ENCODE measurements at places on chromosomes 1 and 21. TPM values are rescaled to one million over a fixed set of nuclear protein-coding genes. Genes with fewer than 3 reads are reported as not detected.

DNA sequence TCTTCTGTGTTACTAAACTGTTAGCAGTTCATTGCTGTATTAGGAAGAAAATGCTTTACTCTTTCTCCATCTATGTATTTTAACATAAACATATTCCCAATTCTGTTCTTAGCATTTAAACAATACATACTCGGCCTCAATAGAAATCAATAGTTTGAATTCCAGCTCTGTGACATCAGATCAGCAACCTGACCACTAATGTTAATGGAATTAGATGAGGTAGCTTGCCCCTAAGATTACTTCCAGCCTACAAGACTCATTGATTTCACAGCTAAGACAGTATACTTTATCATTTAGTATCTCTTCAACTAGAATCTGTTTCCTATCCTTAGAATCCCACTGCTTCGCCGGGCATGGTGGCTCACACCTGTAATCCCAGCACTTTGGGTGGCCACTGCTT, 38.9 kb downstream of the EPRS1 start:
- H3K4me3 ChIP-seq = no peak overlapping the region
- no peaks in the 10 kb centered on the region for H3K4me1 ChIP-seq
- H3K36me3 ChIP-seq = peaks cover 96% of the 10 kb centered on the region
- H3K27me3 ChIP-seq = no peaks in the 10 kb centered on the region
- H3K27ac ChIP-seq = no peak overlapping the region
- DNase-seq = no peak

DNA sequence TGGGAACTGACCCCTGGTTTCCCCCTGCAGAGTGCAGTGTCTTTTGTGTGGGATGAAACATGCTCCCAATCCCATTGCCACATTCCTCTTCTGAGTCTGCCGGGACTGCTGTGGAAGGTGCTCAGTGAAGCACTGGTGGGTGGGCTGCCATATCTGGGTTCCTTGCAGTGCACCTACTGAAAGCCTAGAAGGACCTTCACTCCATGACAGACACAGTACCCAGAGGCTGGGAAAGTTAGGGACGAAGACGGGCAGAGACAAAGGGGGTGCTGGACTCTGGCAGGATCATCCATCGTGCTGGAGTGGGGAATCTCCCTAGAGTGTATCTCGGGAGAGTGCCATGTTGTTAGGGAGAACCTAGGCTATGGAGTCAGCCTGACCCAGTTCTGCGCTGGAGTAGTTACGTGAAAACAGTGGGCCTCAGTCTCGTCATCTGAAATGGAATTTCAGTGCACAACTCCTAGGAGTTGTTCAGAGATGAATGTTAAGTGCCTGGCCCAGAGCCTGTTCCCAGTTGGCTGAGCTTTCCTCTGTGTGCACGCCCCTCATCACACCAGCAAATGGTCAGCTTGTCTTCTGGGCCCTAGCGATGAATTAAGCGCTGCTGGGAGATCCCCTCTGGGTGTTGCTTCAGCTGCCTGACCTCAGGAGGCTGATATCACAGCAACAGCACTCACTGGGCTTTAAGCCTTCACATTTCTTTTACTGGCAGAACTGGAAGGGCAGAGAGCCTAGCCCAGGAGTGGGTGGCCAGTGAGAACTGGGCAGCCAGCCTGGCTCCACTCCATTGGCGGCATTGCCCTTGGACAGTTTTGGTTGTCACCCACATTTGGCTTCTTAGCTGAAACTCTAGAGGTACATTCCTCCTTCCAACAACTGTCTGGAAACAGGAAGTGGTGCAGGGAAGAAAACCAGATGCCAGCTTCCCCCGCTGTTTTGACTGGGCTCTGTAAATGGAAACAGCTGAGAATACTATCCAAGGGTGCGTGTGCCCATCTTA, 479.8 kb upstream of the VAMP3 start:
- DNase-seq = no peak
- no peaks in the 10 kb centered on the region for H3K4me1 ChIP-seq
- no peaks in the 10 kb centered on the region for H3K36me3 ChIP-seq
- H3K27ac ChIP-seq = no peak overlapping the region

DNA sequence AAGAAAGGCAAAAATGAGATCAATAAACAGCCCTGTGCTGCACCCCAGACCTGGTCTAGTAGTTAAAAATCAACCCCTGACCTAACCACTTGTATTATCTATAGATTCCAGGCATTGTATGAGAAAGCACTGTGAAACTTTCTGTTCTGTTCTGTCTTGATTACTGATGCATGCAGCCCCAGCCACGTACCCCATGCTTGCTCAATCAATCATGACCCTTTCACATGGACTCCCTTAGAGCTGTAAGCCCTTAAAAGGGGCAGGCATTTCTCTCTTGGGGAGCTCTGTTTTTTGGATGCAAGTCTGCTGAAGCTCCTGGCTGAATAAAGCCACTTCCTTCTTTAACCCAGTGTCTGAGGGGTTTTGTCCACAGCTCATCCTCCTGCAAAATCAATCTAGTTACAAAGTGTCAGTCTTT, 24.2 kb upstream of the CD34 start:
- H3K4me1 ChIP-seq = no peaks in the 10 kb centered on the region
- no peaks in the 10 kb centered on the region for H3K27me3 ChIP-seq
- no peak overlapping the region for H3K4me3 ChIP-seq
- H3K27ac ChIP-seq = no peak overlapping the region

DNA sequence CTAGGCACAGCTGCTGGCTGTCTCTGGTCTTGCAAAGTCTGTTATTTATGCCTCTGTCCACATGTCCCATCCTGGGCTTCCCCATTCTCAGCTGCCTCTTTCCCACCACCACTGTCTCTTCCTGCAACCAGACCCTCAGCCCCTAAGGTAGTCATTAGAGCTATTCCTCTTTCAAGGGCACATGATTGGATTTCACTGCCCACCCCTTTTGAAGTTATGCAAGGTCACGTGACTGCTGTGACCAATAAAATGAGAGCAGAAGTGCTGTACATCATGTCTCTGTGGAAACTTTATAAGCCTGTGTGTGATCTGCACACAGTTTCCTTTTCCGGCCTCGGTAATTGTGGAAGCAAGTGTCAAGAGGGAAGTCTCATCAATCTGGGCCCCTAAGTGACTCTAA, 136.6 kb upstream of the HMGB4 start:
- no peak overlapping the region for H3K4me3 ChIP-seq
- H3K27ac ChIP-seq = no peak overlapping the region
- no peak for DNase-seq
- no peaks in the 10 kb centered on the region for H3K36me3 ChIP-seq
- no peaks in the 10 kb centered on the region for H3K4me1 ChIP-seq

DNA sequence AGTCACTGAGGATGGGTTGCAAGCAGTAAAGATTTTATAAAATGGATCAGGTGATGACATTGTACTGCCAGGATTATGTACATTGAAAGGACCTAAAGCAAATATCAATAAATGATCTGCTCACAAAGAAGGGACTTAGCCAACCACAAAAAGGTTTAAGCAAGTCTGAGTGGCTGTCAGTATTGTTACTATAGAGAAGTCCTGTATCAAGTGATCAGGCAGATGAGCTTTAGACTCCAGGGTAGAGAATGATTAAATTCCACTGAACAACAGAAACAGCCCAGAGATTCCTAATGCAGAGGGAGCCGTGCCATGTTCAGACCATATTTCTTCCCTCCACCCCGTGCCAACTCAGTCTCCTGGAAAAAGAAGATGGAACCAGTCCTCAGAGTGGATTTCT, 138.9 kb downstream of the SETD4 start:
- H3K4me1 ChIP-seq = no peaks in the 10 kb centered on the region
- no peaks in the 10 kb centered on the region for H3K27me3 ChIP-seq
- H3K36me3 ChIP-seq = no peaks in the 10 kb centered on the region
- no peak for DNase-seq
- H3K4me3 ChIP-seq = no peak overlapping the region

GRCh38 chr21:29242201-29242600, 56.5 kb upstream of the BACH1 start:
- no peaks in the 10 kb centered on the region for H3K27me3 ChIP-seq
- no peak overlapping the region for H3K27ac ChIP-seq
- no peaks in the 10 kb centered on the region for H3K36me3 ChIP-seq
- no peak overlapping the region for H3K4me3 ChIP-seq
- no peaks in the 10 kb centered on the region for H3K4me1 ChIP-seq

DNA sequence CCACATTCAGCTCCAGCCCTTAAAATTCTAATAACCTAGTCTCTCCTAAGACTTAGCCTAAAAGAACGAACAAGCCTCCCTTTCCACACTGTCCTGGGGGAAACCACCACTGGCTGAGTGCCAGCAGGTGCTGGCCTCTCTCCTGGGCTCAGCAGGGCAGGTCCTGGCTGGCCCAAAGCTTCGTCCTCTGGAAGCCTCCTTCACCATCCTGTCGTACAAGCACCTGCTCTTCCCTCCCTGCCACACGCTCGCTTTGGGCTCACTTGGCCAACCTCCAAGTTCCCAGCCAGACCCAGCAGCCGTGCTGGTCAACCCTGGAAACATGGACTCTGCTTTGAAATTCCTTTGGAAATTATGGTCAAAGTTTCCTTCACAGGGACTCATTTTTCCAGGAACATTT, 58.2 kb upstream of the SLC25A33 start:
- no peak overlapping the region for H3K27ac ChIP-seq
- no peaks in the 10 kb centered on the region for H3K36me3 ChIP-seq
- DNase-seq = no peak
- no peaks in the 10 kb centered on the region for H3K27me3 ChIP-seq
- H3K4me3 ChIP-seq = no peak overlapping the region
- no peaks in the 10 kb centered on the region for H3K4me1 ChIP-seq

DNA sequence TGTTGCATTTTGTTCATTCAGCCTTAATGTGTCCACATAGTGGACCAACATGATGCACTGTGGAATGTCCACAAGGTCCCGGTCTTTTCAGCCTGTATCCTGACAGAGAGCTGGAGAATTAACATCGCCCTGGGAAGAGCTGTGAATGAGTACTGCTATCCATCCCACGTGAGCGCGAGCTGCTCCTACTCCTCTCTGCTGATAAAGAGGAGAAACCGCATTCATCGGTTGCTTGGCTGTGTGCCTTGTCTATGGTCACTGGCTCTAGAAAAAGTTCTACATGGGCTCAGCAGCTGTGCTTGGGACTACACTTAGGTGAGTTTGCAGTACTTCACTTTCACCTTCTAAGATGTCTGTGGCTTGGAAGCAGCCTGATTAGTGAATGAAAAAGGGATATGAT, 31.1 kb upstream of the IGSF5 start:
- no peaks in the 10 kb centered on the region for H3K36me3 ChIP-seq
- no peak overlapping the region for H3K4me3 ChIP-seq
- DNase-seq = no peak
- H3K4me1 ChIP-seq = no peaks in the 10 kb centered on the region
- no peaks in the 10 kb centered on the region for H3K27me3 ChIP-seq
- H3K27ac ChIP-seq = no peak overlapping the region

DNA sequence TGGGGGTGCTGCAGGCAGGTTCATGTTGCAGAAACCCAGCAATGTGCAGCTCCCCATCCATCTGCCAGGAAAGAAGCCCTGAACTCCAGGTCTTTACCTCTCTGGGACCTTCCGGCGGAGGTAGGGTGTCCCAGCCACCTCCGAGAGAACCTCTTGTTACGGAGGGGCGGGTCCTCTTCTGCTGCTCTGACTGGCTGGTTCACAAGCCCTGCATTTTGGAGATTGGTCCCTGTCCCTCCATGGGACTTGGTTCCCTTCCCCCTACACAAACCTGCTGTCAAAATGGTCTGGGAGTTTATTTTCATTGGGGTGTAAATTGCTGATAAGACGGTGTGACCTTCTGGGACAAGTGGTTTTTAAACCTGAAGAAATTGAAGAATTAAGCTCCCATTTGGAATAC, 8.0 kb upstream of the CELSR2 start:
- no peak overlapping the region for H3K27ac ChIP-seq
- H3K4me3 ChIP-seq = no peak overlapping the region
- H3K36me3 ChIP-seq = peaks cover 6% of the 10 kb centered on the region
- H3K4me1 ChIP-seq = peaks cover 17% of the 10 kb centered on the region

DNA sequence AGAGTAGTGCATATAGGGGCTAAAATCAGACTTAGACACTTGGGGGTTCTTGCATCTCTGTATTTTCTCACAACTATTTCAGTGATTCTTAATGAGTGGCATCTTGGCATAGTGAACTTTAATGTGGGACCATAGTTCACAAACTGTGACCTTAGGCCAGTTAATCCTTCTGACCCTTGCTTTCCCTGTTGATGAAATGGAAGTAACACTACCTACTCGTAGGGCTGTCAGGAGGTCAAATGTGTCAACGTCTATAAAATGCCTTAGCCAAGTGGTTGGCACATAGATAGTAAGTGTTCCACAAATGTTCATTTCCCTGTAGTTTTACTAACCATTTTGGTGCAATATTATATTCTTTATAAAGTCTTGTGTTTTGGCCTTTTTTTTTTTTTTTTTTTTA, 49.4 kb downstream of the DYRK1A start:
- no peak for DNase-seq
- no peaks in the 10 kb centered on the region for H3K27me3 ChIP-seq
- H3K4me3 ChIP-seq = no peak overlapping the region
- peaks cover 21% of the 10 kb centered on the region for H3K4me1 ChIP-seq
- H3K27ac ChIP-seq = no peak overlapping the region
- no peaks in the 10 kb centered on the region for H3K36me3 ChIP-seq

GRCh38 chr1:186785503-186785902, 43.2 kb upstream of the PLA2G4A start:
- H3K27me3 ChIP-seq = no peaks in the 10 kb centered on the region
- H3K36me3 ChIP-seq = no peaks in the 10 kb centered on the region
- H3K4me1 ChIP-seq = no peaks in the 10 kb centered on the region
- no peak overlapping the region for H3K27ac ChIP-seq
- H3K4me3 ChIP-seq = no peak overlapping the region

GRCh38 chr1:60059468-60059867, 14.1 kb downstream of the C1orf87 start:
- no peaks in the 10 kb centered on the region for H3K4me1 ChIP-seq
- H3K4me3 ChIP-seq = no peak overlapping the region
- no peak for DNase-seq
- H3K27ac ChIP-seq = no peak overlapping the region
- H3K27me3 ChIP-seq = no peaks in the 10 kb centered on the region

DNA sequence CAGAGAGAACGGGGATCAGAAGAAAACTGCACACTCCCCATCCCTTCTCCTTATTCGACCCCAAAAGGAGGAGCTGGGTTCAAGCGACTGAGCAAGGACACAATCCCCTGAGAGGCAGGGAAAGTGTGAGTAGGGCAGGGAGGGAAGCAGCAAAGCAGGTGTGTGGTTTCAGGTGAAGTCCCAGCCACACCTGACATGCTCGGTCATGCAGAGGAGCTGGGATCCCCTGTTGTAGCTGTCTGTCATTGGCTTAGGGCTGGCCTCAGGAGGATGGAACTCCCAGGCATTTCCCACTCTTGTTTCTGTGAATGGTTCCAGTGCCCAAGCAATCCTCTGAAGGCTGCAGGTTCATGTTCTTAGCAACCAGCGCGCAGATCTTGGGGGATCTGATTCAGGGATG, 150.7 kb downstream of the DSCAM start:
- H3K27ac ChIP-seq = no peak overlapping the region
- no peaks in the 10 kb centered on the region for H3K27me3 ChIP-seq
- H3K4me3 ChIP-seq = no peak overlapping the region
- no peaks in the 10 kb centered on the region for H3K36me3 ChIP-seq

The DR1 gene
- 59.5 TPM for polyA plus RNA-seq

The COL11A1 gene
- polyA plus RNA-seq = 56.9 TPM

All from left lung (tissue), 14 donors.